ENCODE measurements at places on chromosomes 11 and 22.

DNA sequence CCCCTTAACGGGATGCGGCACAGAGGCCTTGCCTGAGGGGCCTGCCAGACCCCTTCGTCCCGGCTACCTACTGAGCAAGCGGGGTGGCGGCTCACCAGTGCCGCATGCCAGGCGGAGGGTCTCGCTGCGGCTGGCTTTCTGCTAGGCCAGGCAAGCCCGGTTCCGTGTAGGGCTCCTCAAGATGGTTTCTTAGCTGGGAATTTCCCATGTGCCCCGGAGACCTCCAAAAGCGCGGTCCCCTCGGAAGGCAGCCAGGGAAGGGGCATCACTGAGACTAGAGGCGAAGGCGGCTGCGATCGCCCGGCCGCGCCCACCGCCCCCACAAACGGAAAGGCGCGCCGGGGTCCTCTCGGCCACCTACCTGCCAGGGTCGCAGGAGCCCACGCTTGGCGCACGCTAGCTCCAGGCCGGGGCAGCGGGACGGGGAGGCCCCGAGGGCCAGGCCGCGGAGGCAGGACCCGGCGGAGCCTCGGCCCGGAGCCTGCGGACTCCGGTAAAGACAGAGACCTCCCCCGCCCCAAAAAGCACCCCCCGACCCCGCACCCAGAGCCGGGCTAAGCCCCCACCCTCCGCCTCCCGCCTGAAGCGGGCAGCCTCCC is 23.8 kb downstream of the MICAL3 start:
- DNase-seq: peak; percentile 29

GRCh38 chr22:28819253-28820096 is 19.1 kb upstream of the XBP1 start:
- no peak for DNase-seq

- no peak for DNase-seq
Observed at GRCh38 chr22:41023299-41023623, 69.1 kb upstream of the EP300 start.

DNA sequence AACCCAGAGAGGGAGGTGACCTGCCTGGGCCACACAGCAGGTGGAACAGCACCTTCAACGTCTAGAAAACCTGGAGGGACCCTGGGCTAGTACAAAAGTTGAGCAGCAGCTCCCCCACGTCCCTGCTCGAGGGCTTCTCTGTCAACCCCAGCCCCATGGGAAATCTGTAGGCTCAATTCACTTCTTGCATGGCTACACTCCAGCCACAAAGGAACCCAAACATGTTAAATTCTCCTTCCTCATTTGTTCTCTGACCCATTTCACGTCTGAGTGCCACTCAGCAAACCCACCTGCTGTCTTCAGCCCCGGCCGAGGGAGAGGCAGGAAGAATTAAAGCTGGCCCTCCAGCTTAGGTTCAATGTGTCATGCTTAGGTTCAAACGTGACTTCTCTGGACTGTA is 418.5 kb downstream of the MIAT start:
- no peak for DNase-seq

DNA sequence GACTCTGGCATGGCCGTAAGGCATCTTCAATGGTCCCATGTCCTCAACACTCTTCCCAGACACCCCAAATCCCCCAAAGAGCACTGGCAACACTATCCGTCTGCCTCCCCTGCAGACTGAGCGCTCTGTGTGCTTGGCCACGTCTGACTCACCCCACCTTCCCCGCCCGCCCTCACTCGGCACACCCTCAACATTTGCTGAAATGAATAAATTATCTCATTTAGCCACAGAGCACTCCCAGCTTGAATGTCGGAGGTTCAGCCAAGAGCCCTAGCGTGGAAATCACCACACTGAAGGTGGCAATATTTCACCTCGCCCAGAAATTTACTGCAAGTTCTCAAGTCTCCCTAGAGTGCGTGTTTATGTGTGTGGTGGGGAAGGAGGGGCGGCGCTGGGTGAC is 46.6 kb upstream of the TCF20 start:
- peak; percentile 67 for DNase-seq

- no peak for DNase-seq
Observed at GRCh38 chr11:112608509-112608908, 347.8 kb upstream of the PLET1 start.

- peak; percentile 91 for DNase-seq
Observed at GRCh38 chr11:118610773-118611432, 3.5 kb downstream of the PHLDB1 start.

- no peak for DNase-seq
Observed at GRCh38 chr11:10678101-10678500, 15.5 kb downstream of the IRAG1 start.

DNA sequence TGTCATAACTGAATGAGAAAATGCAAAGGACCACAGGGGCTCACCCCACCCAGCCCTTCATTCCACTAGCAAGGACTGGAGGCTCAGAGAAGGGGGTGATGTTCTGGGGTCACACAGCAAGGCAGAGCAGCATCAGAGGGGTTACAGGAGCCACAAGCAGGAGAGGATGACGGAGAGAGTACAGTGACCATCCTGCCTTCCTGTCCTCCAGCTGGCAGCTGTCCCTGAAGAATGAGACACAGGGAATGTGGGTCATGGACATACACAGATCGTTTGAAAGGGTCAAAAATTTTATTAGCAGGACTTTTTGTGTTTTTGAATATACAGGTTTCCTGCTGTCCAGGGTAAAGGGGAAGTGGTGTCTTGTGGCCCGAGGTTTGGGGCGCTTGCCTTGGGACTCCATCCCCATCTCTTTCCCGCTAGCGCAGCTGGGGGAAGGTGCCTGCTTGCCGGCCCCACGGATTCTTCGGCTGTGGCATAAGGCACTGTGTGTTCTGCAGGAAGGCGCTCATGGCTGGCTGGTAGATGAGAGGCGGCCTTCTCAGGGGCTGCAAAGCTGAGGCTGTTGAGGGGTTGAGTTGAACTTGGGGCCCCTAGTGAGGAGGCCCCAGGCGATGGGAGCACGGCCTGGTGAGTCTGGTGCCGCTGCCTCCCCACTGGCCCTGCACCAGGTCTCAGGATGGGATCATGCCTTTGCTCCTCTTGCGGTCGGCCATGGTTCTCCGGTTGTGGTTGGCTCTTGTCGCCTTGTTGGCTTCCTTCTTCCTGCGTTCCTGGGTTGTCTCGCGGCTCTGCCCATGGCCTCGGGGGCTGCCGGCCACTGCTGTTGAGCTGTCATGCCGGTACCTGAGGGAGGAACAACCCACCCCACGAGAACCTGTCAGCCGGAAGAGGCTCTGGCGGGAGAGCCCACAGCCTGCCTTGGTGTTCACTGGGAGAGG is 21.4 kb downstream of the UQCR10 start:
- DNase-seq: no peak

DNA sequence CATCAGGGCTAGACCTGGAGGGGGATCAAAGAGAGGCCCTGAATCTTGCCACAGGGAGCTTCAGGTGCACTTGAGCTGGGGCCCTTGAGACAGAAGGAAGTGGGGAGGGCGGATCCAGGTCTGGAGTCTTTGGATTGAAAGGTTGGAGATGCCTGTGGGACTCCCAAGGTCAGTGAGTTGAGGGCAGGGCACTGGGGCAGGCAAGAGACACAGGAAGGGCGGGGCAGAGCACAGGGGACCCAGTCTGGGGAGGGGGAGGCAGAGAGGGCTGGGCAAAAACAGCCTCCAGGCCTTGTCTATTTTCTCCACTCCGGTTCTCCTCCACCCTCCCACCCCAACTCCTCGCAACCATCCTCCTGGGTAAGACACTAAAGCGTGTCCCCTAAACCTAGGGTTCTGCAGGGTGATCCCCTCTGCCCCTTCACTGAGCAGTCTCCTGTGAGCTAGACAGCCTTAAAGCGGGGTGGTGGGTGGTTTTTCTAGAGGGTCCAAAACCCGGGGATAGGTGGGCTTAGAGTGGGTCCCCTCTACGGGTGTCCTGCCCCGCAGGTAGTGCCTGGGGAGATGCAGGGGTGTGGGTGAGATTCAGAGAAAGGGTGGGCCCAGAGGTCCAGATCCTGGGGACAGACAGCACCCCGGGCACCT is 38.6 kb upstream of the CELSR1 start:
- no peak for DNase-seq

DNA sequence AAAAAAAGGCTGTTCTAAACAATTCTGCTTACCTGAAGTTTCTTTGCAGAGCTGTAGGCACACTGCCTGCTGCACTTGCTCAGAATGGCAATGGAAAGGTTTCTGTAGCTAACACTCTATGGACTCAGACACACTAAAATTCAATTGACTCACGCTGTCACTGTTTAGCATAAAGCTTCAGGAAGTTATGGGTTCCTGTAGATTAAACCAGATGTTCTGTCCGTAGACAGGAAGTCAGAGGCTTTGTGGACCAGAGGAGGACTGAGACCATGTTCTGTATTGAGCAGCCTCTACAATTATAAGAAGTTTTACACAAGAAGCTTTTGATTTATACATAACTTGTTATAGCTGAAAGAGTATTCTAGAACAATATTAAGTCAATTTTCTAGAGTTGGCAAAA is 70.4 kb downstream of the GLYATL1 start:
- no peak for DNase-seq

- DNase-seq: no peak
Observed at GRCh38 chr11:7515447-7515886, 1.7 kb downstream of the PPFIBP2 start.

DNA sequence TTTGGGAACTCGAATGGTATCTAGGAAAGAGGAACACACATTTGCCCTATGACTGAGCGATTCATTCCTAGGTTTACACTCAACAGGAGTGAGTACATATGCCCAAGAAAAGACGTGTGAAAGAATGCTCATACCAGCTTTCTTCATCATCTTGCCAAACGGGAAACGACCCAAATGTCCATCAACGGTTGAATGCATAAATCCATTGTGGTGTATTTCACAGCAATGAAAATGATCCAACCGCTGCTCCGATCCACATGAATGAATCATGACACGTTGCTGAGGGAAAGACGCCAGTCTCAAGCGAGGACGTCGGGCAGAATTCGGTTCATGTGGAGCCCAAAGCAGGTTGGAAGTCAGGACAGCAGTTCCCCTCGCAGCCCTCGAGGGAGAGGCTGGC is 71.5 kb downstream of the CYTH4 start:
- no peak for DNase-seq

GRCh38 chr11:130979386-130979972 is 63.2 kb upstream of the SNX19 start:
- no peak for DNase-seq

GRCh38 chr11:10314199-10315072 is 9.6 kb downstream of the ADM start:
- DNase-seq: no peak

- no peak for DNase-seq
Observed at GRCh38 chr11:115081972-115082371, 403.6 kb downstream of the NXPE2 start.

- no peak for DNase-seq
Observed at GRCh38 chr11:120945042-120945441, 78.9 kb upstream of the TBCEL start.

DNA sequence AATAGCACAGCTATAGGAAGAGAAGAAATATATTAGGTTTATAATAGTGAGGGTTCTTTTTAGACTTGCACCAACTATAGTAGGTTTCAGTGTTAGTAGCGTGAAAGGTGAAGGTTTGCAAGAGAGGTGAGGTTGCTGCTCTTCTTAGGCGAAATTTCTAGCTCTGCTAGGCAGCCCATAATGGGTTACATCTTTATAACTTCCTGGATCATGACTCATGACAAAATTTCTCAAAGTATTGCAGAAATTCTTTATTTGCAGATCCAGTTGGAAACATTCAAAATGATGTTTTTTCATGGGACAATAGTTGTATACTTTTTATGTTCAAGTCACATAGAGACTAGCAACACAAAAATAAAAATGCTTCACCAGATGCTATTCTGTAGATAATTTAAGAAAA is 260.0 kb downstream of the SOX6 start:
- no peak for DNase-seq

DNA sequence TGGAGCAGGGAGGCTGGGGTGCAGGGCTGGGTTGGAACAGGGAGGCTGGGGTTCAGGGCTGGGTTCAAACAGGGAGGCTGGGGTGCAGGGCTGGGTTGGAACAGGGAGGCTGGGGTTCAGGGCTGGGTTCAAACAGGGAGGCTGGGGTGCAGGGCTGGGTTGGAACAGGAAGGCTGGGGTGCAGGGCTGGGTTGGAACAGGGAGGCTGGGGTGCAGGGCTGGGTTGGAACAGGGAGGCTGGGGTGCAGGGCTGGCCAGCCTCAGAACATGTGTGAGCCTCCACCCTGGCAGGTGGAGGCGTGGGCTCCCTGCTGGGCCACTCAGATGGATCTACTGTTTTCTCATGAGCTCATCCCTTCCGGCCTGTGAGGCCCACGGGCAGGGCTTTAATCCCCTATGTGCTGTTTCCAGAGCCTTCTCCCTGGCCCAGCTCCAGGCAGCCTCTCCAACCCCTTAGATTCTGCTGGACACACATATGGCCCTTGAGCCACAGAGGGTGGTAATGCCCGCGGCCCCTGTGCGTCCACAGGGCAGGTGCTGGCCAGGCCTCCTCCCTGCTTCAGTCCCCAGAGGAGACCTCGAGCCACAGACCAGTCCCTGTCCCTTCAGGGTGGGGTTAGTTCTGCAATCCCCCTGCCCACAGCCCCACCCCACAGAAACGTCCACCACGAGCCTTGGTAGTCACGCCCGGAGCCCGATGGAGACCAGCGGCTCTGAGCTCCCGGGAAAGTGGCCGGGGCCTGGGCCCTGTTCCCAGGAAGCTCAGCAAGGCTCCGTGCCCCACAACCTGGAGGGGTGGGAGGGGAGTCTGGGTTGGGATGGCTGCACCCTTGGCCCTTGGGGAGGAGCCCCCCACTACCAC is 197.9 kb downstream of the BRD1 start:
- DNase-seq: no peak

- no peak for DNase-seq
Observed at GRCh38 chr22:23233752-23234408, 53.6 kb downstream of the BCR start.

- no peak for DNase-seq
Observed at GRCh38 chr22:29830585-29830984, 7.5 kb downstream of the ASCC2 start.

DNA sequence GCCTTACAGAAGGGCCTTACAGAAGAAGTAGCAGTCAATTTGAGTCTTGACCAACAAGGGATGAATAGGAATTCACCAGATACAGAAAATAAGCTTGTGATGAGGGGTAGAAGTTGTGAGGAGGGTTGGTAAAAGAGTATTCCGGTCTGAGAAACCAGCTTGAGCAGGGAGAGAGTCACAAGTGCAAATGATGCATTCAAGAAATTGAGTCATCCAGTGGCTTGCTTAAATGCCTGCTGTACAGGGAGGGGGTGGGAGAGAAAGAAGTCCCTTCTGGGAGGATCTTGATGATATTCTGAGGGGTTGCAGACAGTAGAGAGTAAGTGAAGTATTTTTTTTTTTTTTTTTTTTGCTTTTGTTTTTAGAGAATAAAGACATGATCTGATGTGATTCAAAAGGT is 9.2 kb downstream of the CCKBR start:
- no peak for DNase-seq

DNA sequence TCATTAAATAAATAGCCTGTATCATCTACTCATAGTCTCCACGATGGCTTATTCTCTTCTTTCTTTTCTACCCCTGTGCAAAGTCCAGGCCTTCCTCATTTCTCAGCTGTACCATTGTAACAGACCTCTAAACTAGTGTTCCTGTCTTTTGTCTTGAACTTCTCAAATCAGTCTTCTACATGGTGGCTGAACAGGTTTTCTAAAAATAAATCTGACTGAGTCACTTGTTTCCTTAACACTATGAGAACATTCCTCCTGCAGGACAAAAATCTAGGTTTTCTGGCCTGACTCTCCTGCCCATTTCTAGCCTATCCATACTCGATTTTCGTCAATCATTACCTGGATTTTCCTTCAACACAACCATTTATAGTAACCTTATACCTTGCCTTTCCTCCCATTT is 1080.8 kb upstream of the TENM4 start:
- no peak for DNase-seq
